Natural killer cell (primary cell): ENCODE measurements at places on chromosomes 4 and X.
A peak's percentile ranks its signal among the peaks of the same experiment; 100 is the strongest.

GRCh38 chr4:47692691-47693090, 145.2 kb downstream of the CORIN start:
- no peak for DNase-seq

DNA sequence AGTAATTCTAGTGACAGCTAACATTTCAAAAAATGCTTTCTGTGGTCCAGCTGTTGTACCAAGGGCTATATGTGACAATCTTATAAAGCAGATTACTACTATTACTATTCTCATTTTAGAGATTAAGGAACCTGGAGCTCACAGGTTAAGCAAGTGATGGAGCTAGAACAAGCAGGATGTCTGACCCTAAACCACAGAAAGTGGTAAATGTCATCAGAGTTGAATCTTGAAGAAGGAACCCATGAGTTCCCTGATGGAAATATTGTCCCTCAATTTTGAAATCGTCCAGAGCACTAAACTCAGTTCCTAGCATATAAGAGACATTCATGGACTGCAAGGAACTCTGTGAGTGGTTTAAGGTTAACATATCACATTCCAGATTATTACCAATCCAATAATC, 214.0 kb downstream of the APBB2 start:
- DNase-seq, result no peak

DNA sequence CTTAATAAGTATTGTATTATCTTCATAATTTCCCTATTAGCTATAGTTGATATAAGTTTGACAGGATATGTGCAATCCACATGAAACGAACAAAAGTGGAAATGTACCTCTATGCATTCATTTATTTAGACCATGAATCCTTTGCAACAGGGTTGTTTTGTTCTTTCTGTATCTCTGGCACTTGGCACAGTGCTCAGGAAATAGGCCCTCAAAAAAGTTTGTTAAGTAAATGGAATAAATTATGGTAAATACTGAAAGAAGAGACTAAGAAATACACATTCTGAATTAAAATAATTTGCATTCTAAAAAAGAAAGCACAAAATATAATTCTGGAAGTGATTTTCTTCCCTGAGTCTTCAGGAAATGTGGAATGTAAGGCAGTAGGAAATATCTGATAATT, 39.3 kb downstream of the TAPT1 start:
- no peak for DNase-seq

DNA sequence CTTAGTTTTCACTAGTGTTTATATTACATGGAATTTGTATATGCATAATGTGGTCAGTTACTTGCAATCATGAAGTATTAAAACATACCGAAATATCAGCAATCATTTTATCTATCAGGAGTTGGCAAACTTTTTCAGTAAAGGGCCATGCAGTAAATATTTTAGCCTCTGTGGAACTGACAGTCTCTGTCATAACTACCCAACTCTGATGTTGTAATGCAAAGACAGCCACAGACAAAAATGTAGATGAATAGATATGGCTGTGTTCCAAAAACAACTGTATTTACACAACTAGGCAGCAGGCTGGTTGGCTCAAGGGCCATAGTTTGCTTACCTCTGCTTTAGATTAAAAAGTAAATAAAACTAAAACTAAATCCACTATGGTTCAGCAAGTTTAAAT, 200.2 kb downstream of the HS3ST1 start:
- DNase-seq, result no peak

DNA sequence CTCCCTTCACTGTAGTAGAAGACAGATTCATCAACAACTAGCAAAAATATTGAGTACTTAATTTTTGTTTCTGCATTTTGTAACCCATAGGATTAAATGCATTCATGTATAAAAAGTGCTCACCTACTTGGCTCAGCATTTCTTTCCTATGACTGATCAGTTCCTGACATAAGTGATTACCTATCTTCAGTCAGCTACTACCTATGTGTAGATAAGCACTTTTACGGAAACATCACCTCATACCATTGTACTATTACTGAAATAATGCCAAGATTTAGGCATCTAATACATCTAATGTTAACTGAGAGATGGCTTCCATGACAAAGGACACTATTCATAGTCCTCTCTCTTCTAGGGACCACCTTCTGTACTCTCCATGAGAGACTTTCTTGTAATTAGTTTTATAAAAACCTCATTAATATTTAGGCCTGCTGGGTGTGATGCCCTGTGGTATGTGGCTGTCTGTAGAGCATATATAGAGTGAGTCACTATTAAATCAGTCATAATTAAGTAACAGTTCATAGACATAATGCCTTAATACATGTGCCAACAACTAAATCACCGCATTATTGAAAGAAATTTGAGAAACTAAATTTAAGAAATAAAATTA, 147.0 kb downstream of the PDGFC start:
- no peak for DNase-seq

DNA sequence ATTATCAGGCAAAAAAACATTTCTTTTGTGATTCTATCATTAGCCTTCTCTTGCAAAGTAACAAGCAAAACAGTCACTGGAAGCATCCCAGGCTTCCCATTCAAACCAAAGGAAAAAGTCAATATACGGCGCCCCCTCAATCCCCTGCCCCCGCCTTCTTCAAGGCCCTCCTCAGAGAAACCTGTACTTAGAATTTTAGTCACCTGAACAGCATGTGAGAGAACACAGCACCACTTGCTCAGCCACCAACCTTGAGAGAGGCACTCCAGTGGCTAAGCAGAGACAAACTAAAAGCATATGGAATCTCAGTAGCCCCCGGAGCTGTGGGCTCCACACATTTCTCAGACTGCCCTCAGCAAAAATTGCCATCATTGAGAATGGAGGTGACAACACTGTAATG, 25.2 kb downstream of the LEF1 start:
- no peak for DNase-seq

- DNase-seq, result no peak
Observed at GRCh38 chr4:167443841-167444240, 209.5 kb upstream of the SPOCK3 start.

GRCh38 chr4:6929812-6930464, 20.3 kb downstream of the TBC1D14 start:
- DNase-seq, result no peak

DNA sequence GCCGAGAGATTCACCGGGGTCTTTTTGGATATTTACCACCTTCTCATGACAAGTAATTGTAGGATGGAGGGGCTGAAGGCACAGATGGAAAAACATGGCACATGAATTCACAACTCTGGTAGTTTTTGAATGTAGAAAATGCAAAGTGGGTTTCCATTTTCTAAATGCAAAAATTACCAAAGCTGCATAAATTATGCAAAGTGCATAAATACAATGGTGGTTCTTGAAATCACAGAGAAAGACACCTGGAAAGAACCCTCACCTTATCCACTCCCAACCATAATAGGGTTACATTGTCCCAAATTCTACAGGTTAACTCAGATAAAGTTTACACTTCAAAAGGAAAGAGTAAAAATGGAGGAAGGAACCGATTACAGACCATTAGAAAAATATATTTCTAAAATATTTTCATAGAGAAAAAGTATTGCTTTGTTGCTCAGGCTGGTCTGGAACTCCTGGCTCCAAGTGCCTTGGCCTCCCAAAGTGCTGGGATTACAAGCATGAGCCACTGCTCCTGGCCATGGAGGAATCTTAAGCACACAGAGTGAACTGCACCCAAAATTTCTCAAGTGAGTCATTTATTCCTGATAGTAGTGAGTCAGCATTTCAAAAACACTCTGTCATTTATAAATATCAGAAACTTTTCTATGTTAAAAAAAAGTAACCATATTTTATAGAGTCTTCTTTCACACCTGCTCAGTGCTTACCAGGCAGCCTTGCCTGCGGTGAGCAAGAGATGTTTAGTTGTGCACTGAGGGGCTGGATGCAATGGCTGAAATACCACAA, 101.4 kb downstream of the FIP1L1 start:
- no peak for DNase-seq

GRCh38 chr4:112560084-112560483, 44.1 kb upstream of the NEUROG2 start:
- no peak for DNase-seq

DNA sequence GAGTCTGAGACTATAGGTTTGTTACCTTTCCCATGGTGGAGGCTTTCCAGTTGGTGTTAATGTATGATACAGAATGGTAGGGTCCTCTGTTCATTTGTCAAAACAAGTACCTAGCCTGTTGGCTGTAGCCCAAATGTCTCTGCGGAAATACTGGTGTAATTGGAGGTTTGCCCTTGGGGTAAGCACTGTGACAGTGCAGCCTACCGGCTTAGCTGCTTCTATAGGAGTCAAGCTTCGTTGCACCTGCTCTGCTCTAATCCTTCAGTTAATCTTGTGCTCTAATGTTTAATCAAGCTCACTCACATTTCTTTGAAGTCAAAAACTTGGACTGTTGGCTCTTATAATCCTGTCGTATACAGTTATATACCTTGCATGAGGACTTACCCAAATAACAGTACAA, 203.4 kb downstream of the CCNG2 start:
- no peak for DNase-seq

GRCh38 chr4:89835413-89835812, 1.5 kb downstream of the SNCA start:
- DNase-seq, result no peak

GRCh38 chr4:36852856-36853255, 391.7 kb upstream of the NWD2 start:
- DNase-seq, result no peak

DNA sequence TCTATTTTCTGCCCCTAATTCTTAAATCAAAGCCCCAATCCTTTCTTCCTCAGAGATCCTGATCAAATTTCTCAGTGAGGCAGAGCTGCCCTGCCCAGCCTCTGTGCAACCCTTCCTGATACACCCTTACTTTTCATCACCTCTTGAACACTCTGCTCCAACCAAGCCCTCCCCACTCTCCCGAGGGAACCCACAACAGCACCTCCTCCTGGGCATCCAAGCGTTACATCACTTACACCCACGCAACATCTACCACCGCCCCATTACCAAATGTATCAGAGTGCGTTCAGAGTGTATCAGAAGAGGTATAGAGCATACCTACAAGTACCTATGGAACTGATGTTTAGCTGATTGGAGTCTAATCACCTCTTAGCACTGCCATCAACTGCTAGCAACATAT, 186.5 kb downstream of the RAP1GDS1 start:
- DNase-seq, result peak; percentile 31

GRCh38 chr4:139602776-139603360, 46.8 kb upstream of the SETD7 start:
- no peak for DNase-seq

DNA sequence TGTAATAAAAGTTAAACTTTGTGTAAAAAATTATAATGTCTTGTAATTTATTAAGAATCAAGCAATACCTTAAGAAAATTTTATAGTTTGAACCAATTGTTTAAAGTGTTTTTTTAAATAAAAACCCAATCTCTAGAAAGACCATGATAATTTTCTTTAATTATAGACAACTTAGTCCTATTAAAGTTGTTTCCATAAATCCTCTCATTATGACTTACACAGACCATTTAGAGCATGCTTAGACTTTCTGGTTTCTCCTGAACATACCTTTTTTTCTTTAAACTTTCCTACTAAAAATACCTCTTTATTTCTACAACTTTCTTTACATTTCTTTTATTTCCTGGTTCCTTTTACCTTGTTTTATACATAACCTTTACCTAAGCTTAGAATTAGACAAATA, 837.4 kb downstream of the PCDH19 start:
- DNase-seq, result no peak

GRCh38 chr4:145909281-145909715, 29.3 kb downstream of the ZNF827 start:
- DNase-seq, result no peak

DNA sequence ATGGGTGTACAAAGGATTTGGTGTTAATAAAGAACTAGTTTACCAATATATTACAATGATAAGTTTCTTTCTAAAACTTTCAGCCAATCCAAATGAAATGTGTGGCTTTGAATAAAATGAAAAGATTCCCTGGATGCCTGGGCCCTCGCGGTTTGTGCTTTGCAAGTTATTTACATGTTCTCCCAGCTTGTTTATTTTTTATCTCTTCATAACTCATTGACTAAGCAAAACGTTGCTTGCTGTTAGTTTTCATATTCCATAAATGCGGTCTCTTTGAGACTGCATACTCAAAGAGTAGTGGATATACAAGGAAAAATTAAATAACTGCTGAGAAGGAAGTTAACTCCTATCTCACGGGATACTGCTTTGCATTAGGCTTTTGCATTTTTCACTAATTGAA, 26.0 kb downstream of the FHDC1 start:
- no peak for DNase-seq

- peak; percentile 78 for DNase-seq
Observed at GRCh38 chr4:48033825-48034413, 17.3 kb downstream of the NIPAL1 start.

DNA sequence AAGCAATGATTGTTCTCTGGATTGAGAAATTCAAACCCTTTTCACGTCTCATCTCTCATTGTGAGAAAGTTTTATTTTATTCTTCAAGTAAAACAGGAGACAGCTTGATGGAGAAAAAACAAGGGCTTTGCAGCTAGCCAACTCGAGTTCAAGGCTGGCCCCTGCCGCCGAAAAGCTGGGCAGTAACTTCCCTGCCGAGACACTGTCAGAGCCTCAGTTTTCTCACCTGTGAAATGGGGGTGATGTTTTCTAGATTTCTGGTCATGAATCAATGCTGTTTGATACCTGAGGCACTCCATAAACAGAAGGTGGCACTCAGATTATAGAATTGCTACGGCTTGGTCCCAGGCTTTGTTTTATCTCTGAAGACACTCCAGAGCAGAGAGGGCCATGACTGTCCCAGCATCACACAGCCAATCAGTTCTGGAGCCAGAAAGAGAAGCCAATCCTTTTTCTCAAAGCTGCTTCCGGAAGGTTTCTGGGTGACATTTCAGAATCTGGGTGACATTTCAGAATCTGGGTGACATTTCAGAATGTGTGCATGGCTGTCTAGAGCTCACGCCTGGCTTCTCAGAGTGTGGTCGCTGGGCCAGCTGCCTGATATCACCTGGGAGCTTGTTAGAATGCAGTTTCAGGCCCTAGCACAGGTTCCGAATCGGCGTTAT, 33.2 kb downstream of the HMX1 start:
- DNase-seq, result no peak

GRCh38 chr4:128853741-128854140, 44.2 kb downstream of the JADE1 start:
- no peak for DNase-seq

- no peak for DNase-seq
Observed at GRCh38 chr4:76990288-76991080, 40.9 kb downstream of the SEPTIN11 start.

DNA sequence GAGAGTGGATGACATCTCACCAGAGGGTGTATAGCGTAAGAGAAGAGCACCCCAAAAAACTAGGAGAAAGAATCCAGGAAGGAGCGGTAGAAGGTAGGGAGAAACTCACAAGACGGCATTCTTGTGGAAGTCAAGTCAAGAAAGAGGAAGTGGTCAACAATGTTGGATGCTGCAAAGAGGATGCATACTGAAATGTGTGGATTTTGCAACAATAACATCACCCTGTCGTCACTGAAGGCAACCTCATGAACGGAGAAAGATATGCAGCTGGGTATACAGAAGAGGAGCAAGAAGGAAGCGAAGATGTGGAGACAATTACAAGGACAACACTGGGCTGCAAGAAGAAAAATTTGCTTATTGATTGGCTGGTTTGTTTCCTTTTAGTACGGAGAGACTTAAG, 11.4 kb upstream of the TAPT1 start:
- no peak for DNase-seq
